ENCODE measurements at places on chromosomes 3 and 15. TPM values are rescaled to one million over a fixed set of nuclear protein-coding genes. Genes with fewer than 3 reads are reported as not detected.

DNA sequence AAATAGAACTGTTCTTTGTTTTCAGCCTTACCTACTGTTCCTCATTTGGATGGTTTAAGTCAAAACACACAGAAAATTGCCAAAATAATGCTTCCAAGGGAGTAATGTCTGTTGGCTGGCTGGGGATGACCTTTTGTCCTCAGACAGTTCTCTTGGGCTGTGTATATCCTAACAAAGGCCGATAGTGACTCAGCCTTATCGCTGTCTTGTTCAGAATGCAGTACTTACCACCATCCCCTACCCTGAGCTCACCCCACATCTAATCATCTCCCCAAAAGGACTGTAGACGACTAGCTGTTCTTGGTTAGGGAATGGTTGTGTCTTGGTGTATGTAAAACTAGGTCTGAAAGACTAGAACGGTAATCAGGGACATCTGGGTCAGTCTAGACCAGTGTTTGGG is 35.0 kb downstream of the RAB11A start:
- DNase-seq: no peak
- peaks cover 34% of the 10 kb centered on the region for H3K36me3 ChIP-seq
- H3K27me3 ChIP-seq: no peaks in the 10 kb centered on the region
- H3K27ac ChIP-seq: no peak overlapping the region
- H3K4me1 ChIP-seq: peaks cover 15% of the 10 kb centered on the region
- H3K4me3 ChIP-seq: no peak overlapping the region

DNA sequence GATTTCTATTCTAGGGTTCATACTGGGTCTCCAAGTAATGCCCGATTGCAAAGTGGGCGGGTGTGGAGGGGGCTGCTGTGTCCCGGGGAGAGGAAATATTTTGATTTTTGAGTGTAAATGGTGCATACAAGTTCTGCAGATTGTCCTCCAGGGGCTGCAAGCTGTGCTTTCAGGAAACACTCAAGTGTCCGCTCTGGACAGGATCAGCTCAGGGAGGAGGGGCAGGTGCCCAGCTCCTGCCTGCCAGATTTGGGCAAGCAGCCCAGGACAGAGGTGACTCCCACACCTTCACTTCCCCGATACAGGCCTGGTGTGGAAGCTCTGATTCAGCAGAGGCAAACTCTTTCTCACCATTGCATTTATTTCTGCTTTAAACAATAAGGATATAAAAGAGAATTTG is 142.7 kb downstream of the ALDH1A2 start:
- no peak overlapping the region for H3K27ac ChIP-seq
- no peaks in the 10 kb centered on the region for H3K36me3 ChIP-seq
- H3K27me3 ChIP-seq: no peaks in the 10 kb centered on the region
- H3K4me1 ChIP-seq: peaks cover 34% of the 10 kb centered on the region
- peak; percentile 89 for DNase-seq

Gene IGSF10
- not detected for total RNA-seq

GRCh38 chr3:97138914-97139541 is 324.6 kb downstream of the EPHA6 start:
- no peak overlapping the region for H3K27ac ChIP-seq
- no peaks in the 10 kb centered on the region for H3K36me3 ChIP-seq
- no peaks in the 10 kb centered on the region for H3K27me3 ChIP-seq
- H3K4me1 ChIP-seq: no peaks in the 10 kb centered on the region
- DNase-seq: peak; percentile 20
- H3K4me3 ChIP-seq: no peak overlapping the region

DNA sequence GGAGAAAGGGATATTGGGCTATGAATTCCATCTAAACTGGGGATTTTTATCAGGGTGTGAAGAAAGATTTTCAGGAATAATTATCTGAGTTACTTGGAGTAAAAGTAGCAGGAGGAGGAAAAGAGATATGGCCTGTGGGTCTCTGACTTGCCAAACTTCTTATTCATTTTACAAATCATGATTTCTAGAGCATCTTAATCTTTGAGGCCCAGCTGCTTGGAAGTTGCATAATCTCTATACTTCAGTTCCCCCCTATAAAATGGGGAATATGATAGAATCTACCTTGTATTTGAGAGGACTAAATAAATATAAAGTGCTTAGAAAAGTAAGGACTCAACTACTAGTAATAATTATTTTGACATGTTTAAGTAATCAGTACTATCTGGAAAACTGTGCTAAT is 11.0 kb upstream of the GABPB1 start:
- H3K27me3 ChIP-seq: no peaks in the 10 kb centered on the region
- H3K4me1 ChIP-seq: peaks cover 6% of the 10 kb centered on the region
- no peak overlapping the region for H3K4me3 ChIP-seq
- H3K27ac ChIP-seq: no peak overlapping the region
